ENCODE measurements at places on chromosomes 6 and 20.

GRCh38 chr6:43070028-43070632 lies 6.0 kb upstream of the PTK7 start:
- DNase-seq: peak; percentile 56

- no peak for DNase-seq
Measured at GRCh38 chr6:140571145-140571544, 1196.7 kb upstream of the CITED2 start.

DNA sequence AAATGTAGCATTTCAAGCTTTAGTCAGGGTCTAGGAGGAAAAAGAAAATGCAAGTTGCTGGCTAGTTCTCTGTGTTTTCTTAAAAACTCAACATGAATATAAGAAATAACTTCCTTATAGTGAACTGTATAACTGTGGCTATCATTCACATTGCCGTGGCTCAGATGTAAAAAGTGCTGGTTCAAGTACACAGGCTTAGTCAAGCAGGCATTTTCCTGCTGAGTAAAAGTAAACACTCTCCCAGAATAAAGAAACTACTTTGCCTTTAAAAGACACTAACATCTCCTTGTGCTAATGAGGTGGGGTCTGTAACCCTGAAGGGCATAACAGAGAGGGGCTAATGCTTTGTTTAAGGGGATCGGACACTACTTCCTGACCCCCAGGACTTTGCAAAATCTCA lies 3.3 kb downstream of the ATP5F1E start:
- no peak for DNase-seq

- no peak for DNase-seq
Measured at GRCh38 chr20:36881331-36881730, 5.4 kb downstream of the TLDC2 start.

DNA sequence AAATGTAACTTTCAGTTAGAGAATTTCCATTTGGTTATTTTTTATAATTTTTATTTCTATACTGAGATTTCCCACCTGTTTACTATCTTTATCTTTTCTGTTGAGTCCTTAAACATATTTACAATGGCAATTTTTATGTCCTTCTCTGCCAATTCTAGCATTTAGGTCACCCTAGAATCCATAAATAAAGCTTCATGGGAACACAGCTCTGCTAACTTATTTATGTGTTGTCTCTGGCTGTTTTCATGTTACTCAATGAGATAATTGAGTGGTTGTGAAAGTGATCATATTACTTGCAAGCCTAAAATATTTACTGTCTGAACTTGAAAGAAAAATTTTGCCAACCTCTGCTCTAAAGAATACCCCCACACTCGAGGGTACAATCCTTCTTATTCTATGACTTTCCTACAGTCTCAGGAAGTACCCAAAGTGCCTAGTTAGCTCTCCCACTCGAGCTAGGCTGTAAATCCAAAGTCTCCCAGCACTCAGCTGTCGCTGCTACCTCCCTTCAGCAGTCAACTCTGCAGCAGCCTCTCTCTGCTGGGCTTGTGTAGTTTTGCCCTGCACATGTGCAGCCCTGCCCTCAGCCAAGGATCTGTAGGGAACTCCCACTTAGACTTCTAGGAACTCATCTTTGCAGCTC lies 53.5 kb upstream of the GCLC start:
- no peak for DNase-seq

DNA sequence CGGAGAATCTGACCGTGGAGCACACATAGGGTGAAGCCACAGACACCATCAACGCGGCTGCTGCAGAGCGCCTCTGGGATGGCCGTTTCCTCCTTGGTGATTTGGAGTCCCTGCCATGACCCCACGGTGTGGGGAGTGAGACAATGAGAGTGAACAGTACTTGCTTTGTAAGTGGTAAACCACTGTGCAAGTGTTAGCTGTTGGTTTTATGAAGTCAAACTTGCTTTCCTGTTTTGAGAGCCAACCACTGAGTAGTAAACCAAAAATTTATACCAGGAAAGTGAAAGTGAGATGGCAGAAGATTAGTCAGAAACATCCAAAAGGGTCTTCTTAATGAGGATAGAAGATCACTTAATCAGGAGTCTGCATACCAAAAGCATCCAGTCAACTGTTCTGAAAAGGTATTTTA lies 160.7 kb downstream of the FOXC1 start:
- no peak for DNase-seq

Measured in AG09319 (cell line).